ENCODE measurements at places on chromosomes 3 and 15.

GRCh38 chr15:77720655-77721054 is 87.9 kb upstream of the LINGO1 start:
- no peak for DNase-seq

DNA sequence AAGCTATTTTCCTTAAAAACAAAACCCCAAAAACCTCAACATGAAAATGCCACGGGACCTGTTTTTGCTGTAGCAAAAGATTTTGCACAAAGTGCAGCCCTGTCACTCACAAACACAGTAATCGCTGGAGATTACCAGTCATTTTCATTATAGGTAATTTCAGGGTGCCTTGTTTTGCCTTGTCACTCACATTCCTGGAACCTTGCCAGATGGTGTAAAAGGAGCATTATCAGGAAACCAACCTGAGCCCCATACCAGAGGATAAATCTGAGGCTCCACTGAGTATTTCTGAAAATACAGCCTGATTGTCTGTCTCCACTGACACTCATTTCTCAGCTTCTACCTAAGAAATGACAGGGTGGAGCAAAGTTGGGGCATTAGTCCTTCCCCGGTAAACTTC is 791.3 kb upstream of the LMCD1 start:
- DNase-seq, result no peak

DNA sequence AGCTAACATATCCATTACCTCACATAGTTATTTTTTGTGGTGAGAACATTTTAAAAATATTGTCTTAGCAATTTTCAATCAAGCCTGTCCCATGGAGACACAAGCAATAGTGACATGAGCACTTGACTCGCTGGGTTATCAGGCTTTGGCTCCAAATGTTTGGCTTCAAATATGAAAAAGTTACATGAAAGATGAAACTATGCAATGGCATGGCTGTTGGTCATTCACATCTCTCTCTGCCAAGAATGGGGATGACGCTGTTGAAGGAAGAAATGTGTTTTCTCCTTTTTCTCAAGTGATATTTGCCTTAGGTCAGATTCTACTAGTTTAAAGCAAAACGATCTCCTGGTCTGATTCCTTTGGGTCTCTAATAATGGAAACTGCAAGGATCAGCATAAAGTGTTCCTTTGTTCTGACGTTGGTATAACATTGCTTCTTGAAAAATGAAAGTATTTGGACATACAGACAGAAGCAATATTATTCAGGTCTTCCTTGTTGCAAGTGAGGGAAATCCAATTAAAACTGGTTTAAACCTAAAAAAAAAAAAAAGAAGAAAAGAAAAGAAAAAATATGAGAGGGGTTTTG is 71.2 kb downstream of the SSUH2 start:
- no peak for DNase-seq

GRCh38 chr15:64249883-64250575 is 87.2 kb upstream of the PPIB start:
- DNase-seq, result no peak

DNA sequence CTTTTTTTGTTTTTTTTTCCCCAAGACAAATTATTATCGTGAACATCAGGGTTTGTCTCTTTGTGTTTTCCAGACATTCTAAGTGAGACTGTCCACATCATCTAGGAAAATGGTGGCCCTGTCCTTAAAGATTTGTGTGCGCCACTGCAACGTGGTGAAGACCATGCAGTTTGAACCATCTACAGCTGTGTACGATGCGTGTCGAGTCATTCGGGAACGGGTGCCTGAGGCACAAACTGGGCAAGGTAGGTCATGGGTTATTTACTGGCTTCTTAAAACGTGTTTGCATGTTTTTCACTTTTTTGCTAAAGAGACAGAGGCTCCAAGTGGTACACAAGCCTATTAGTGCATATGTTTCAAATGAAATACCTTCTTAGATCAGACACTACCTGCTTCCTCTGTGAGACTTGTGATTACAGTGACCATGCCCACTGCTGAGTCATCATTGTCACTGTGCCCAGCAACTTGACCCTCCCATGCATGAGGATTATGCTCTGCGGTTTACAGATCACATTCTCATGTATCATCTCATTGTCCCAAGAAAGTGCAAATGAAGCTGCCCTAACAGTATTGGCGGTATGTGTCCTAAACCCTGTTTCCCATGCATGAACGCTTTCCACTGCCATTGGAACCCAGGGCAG is 395.2 kb upstream of the TPM1 start:
- no peak for DNase-seq

DNA sequence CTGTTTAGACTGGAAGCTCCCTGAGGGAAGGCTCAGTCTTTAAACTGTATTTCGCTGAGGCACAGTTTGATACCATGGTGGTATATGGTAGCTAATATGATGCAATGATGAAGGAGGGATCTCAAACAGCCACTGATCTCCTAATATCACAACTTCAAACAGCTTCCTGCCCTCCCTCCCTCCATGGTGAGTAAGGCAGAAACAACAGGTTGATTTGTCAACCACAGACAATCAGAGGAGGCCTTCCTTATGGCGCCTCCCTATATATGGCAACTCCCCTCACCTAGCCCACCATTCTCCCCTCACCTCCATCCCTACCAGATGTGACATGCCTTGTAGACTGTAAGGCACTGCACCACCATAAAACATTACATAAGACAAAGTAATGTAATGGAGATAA is 316.5 kb upstream of the ICE2 start:
- no peak for DNase-seq

- DNase-seq, result no peak
These were observed 74.7 kb upstream of the SOX2 start for GRCh38 chr3:181637056-181637455.

GRCh38 chr3:88809993-88810392 is 297.4 kb upstream of the EPHA3 start:
- DNase-seq, result no peak
